NCI-H2171 treated with DMSO at 0.1 percent for 48 hours (cell line): ENCODE measurements at places on chromosomes 7 and 10.

DNA sequence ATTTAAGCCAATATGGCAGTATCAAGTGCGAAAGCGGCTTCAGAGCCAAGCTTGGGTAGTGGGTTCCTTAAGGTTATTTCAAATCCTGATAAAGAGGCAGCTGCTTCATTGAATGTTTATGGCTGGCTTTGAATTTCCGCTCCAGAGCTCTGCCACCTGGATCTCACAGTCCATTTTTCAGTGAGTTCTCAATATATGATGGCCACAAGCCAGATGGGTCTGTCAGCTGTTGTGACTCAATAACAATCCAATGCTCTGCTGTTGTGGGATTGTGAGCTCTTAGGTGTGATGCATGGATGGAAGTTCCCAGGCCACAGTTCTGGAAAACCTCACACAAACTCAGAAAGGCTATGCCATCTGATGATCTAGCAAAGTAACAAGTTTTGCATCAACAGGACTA is 743.8 kb upstream of the LRRN3 start:
- DNase-seq: peak; percentile 95

DNA sequence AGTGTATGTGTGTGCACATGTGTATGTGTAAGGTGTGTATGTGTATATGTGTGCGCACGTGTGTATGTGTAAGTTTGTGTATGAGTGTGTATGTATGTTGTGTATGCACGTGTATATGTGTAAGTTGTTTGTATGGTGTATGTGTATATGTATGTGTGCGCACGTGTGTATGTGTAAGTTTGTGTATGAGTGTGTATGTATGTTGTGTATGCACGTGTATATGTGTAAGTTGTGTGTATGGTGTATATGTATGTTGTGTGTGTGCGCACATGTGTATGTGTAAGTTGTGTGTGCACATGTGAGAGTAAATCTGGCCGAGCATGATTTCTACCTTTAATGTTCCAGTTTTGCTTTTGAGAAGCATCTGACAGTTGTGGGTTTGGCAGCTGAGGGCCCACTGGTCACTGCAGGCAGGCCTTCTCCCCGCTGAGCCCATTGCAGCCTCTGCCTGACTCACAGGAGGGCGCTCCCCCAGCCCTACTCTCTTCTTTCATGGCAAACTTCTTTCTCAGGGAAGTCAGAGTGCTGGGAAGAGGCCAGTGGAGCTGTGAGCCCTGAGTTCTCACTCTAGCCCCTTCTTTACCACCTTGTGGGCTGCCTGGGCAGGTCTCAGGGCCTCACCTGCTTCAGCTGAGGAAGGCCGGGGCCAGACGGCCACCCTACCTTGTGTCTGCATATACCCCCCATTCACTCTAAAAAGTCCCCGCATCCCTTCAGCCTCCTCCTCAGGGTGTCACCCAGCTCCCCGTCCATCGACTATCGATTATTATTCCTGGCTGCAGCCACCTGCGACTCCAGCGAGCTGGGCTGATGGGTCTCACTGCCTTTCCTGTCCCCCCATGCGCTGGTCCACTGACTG is 11.2 kb downstream of the WDR86 start:
- DNase-seq: no peak

DNA sequence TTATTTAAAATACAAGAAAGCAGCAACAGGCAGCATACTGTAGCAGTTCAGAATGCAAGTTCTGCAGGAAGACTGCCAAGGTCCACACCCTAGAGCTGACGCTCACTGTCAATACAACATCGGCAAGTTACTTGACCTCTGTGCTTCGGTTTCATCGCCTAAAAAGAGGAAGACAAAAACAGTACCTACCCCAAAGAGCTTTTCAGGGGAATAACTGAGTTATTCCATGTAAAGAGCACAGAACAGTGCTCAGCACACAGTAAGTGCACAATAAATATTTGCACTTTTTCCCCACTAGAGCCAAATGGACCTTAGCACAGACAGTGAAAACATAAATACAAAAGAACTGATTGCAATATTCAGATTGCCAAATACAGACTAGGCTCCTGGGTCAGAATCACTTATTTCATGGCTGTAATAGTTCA is 88.6 kb downstream of the USP6NL start:
- DNase-seq: no peak

DNA sequence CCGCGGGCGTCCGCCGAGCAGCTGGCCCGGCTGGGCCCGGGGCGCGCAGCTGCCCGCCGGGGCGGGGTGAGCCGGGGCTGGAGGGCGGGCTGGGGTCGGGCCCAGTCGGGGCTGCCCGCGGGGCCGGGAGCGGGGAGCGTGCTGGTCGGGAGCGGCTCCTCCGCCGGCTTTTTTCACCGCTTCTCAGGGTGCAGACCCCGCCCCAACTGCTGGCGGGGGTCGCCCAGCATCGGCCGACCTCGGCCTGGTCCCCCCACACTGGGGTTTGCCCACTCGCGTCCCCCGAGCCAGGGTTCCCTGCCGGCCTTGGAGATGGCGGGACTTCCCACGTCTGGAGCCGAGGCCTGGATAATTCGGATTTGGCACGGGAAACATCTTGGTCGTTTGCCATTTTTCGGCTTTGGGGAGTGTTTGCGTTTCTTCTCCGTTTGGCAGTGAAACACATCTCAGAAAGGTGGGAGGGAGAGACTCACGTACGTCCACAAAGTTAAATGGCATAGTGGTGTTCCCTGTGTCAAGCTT is 432 bp downstream of the TMEM248 start:
- peak; percentile 7 for DNase-seq

- DNase-seq: no peak
Measured at GRCh38 chr10:113019096-113019495, 69.0 kb downstream of the TCF7L2 start.

GRCh38 chr10:80460399-80461207 is 6.5 kb downstream of the TSPAN14 start:
- DNase-seq: no peak

GRCh38 chr10:21950566-21950965 is 53.0 kb downstream of the DNAJC1 start:
- DNase-seq: no peak

DNA sequence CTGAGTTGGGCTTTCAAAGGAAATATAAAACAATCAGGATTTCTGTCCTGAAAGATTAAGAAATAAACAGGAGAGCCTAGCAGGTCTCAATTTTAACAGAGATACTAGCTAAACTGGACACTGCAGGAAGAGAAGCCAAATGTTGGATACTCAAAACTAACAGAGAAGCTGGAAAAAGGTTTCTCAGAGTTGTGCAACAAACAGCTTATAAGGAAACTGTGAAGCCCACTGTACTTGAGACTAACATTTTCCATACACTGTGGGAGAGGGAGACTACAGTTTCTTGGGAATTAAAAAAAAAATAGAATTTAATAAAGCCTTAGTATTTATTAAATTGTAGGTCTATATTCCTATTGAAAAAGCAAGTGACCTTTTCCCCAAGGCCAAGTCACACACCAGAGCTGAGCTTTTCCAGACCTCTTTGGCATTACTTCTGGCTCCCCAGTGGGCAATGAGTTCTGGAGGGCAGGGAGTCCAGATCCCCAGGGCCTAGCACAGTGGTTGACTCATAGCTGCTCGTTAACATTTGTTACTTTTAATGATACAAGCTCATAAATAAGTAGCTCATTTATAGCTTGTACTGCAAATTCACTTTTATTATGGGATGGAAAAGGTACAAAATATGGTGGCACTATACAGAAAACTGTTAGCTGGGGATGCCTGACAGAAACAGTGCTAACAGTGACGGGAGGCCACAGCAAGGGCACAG is 68.3 kb downstream of the MINDY3 start:
- no peak for DNase-seq

- DNase-seq: no peak
Measured at GRCh38 chr10:132229834-132230556, 43.2 kb downstream of the DPYSL4 start.

DNA sequence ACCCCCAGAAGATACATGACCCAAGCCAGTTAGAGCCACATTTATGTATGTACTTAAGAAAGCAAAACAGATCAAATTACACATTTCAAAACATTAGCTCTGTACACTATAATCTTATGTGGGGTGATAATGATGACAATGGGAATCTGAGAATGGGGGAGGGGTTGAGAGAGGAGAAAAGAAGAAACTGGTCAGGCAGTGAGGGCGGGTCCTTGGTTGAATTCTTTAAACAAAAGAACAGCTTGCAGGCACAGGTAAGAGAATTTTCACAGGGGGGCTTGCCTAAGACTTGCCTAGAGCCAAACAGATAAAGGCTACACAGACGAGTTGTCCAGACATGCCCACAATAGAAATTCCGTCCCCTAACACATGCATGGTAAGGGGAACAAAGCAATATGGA is 76.8 kb upstream of the PTER start:
- no peak for DNase-seq

DNA sequence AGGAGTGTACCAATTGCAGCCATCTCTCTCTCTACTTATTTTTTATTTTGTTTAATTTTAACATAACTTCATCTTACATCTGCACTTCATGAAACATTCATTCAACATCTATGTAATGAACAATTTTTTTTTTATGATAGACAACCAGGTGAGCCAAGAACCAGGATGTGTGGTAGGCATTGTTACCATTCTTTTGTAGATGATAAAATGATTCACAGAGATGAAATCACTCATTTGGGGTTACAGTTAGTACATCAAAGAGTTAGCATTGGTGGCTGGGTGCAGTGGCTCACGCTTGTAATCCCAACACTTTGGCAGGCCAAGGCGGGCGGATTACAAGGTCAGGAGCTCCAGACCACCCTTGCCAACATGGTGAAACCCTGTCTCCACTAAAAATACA is 127.8 kb downstream of the HDAC9 start:
- no peak for DNase-seq

GRCh38 chr10:123879606-123880257 is 11.9 kb downstream of the CPXM2 start:
- no peak for DNase-seq
